ENCODE measurements at places on chromosomes 5 and 9.

DNA sequence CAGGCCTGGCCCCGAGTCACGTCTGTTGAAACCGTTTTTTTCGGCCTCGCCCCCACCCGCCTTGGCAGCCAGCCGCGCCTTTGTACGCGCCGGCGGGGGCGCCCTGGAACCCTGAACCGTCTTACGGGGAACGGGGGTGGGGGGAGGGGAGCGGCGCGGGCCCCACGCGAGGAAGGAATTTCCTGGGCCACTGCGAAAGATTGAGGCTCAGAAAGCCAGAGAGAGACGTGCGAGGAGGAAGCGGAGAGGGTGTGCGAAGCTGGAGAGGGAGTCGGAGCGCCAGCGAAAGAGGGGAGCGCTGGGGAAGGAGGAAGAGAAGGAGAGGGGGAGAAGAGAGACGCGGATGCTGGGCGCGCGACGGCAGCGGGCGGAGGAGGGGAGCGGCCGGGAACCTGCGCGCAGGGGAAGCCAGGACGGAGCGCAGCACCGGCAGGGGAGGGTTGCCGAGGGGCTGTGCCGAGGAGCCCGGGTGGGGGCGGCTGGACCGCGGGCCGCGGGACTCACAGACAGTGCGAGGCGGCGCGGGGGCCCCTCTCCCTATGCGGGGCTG lies 4.6 kb upstream of the PRDM12 start:
- no peak for DNase-seq

- no peak for DNase-seq
Observed at GRCh38 chr5:110784901-110785300, 46.1 kb downstream of the SLC25A46 start.

GRCh38 chr5:55623789-55624188 lies 88.3 kb downstream of the SLC38A9 start:
- no peak for DNase-seq

GRCh38 chr9:132175431-132175830 lies 13.6 kb downstream of the NTNG2 start:
- no peak for DNase-seq

GRCh38 chr5:37847978-37848425 lies 8.2 kb upstream of the GDNF start:
- no peak for DNase-seq

DNA sequence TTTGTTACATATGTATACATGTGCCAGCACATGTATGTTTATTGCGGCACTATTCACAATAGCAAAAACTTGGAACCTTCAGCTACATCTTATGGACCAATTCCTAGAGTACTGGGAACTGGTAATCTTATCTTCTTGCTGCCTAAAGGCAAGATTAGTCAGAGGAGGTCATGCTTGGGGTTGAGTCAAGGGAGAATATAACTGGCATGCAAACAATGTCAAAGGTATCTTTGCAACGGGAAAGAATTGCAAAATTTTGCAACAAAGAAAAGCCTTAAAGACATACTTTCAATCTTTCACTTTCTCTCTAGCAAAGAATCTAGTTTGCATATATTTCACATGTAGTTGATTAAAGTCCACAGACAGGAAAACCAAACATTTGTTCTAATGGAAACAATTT lies 145.2 kb downstream of the EDIL3 start:
- DNase-seq: no peak

DNA sequence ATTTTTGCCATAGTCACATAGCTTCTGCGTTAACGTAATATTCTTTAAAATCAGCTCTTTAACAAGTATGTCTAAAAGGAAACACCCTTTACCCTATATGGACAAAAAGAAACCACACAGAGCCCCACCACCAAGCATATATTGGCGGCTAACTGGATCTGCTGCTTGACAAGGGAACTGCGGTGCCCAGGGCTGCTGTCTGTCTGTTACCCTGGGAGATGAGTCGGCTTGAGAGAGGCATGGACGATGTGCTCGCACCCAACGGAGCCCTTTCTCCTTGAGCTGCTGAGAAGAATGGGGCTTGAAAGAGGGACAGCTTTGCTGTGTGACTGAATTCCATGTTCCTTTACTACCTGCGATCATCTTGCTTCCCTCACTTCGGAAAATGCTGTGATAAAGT lies 158.6 kb upstream of the SHB start:
- DNase-seq: no peak

All from left renal cortex interstitium (tissue), 4 donors.